ENCODE measurements at places on chromosomes 4 and X. TPM values are rescaled to one million over a fixed set of nuclear protein-coding genes. Genes with fewer than 3 reads are reported as not detected.

FAM53A gene
- total RNA-seq: 2.3 TPM

GRIA3 gene
- total RNA-seq: 3.3 TPM

SGCB gene
- 27.1 TPM for total RNA-seq

FGB gene
- not detected for total RNA-seq

OTOP1 gene
- total RNA-seq: not detected

MAGEB2 gene
- total RNA-seq: not detected

NXF2B gene
- not detected for total RNA-seq

HSFX2 gene
- total RNA-seq: not detected

DRD5 gene
- not detected for total RNA-seq

ARMCX5 gene
- total RNA-seq: 19.9 TPM

IL13RA2 gene
- total RNA-seq: 44.8 TPM

SOD3 gene
- 42.3 TPM for total RNA-seq

DCHS2 gene
- not detected for total RNA-seq

EGF gene
- 1.0 TPM for total RNA-seq

DMD gene
- total RNA-seq: 3.9 TPM

CENPVL3 gene
- not detected for total RNA-seq

CYBB gene
- total RNA-seq: under 0.01 TPM

SPATA4 gene
- 0.15 TPM for total RNA-seq

GLRA2 gene
- total RNA-seq: not detected

ESX1 gene
- total RNA-seq: not detected

HOPX gene
- total RNA-seq: 12.9 TPM

CTAG2 gene
- total RNA-seq: not detected

CRMP1 gene
- total RNA-seq: not detected

HEPH gene
- total RNA-seq: 57.7 TPM

DCAF4L1 gene
- under 0.01 TPM for total RNA-seq

CXXC4 gene
- not detected for total RNA-seq

PLP1 gene
- total RNA-seq: 1.5 TPM

GALNT7 gene
- 34.8 TPM for total RNA-seq

KLHL13 gene
- 28.5 TPM for total RNA-seq

ADAM29 gene
- not detected for total RNA-seq

CABS1 gene
- not detected for total RNA-seq

EFHC2 gene
- 0.29 TPM for total RNA-seq
